ENCODE measurements at places on chromosomes 2 and 18.

DNA sequence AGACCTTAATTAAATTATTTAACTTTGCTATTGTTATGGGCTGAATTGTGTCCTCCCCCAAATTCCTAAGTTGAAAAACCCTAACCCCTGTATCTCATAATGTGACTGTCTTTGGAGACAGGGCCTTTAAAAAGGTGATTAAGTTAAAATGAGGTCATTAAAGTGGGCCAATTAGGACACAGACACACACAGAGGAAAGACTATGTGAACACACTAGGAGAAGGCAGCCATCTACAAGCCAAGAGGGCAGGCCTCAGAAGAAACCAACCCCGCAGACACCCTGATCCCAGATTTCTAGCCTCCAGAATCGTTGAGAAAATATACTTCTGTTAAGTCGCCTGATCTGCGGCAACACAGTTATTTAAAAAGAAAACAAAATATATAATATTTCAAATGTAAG, 6.4 kb downstream of the STK17B start:
- no peak for DNase-seq

GRCh38 chr2:102025016-102025501, 33.3 kb downstream of the IL1R2 start:
- DNase-seq = no peak

GRCh38 chr2:65545837-65546805, 113.7 kb upstream of the SPRED2 start:
- no peak for DNase-seq

GRCh38 chr18:25815659-25816058, 274.8 kb downstream of the SS18 start:
- DNase-seq = no peak

DNA sequence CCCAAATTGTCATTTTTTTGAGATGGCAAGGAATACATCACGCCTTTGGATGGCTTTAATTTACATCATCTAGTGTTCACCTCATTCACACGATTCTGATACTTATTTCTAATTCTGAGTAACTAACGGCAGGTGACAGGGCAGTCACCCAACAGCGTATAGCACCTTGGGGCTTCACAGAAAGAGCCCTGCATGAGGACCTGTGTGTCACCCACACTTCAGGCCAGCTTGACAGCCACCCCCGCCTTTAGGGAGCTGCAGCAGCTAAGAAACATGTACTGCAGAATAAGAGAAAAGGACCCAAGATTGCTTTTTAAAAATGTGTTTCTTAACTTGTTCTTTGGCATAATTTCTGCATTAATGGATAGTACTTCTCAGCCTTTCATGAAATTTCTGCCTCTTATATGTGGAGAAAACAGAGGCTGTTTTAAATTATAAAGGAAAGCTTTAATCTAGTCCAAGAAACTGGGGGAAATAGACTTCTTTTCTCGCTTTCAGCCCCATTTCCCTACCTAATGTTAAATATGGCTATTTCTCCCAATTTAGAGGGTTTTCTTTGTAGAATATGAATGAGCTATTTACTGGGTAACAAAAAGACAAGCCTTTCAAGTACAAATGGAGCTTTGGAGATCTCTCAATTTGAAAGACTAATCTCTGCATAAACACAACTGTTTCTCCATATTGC, 245.1 kb downstream of the LDLRAD4 start:
- DNase-seq = no peak

DNA sequence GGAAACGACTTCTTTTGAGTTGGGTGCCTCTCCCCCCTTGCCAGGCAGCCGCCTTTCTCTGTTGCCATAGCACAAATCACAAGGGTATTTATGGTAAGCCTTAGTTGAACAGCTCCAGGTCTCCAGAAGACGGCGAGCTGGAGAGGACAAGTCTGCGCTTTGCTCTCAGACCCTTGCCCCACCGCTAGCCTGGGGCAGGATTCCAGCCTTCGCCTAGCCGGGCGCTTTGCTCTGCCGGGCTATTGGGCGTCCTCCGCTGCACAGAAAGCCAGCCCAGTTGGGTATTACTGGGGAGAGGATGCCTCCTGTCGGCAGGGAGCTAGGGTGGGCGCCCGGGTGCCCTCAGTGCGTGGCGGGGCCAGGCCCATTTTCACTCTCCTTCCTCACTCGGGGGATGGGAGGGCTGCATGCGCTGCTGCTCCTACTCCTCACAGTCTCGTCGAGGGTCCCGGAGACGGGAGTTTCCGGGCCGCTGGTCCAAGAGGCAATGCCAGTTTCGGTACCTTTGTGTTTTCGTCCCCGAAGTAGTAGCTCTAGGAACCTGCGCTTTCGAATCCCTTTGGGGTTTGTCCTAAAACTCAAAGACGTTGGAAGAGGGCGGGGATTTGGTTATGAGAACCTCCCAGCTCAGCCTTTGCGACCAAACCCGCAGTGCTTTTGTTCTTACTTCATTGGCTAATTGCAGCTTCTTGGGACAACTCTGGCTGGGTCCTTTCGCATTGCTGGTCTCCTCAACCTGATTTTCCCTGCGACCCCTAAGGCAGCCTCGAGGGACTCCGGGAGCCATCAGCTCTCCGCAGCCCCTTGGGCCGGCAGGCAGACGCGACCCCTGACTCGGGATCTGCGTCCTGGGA, 3.6 kb upstream of the DLX2 start:
- no peak for DNase-seq

DNA sequence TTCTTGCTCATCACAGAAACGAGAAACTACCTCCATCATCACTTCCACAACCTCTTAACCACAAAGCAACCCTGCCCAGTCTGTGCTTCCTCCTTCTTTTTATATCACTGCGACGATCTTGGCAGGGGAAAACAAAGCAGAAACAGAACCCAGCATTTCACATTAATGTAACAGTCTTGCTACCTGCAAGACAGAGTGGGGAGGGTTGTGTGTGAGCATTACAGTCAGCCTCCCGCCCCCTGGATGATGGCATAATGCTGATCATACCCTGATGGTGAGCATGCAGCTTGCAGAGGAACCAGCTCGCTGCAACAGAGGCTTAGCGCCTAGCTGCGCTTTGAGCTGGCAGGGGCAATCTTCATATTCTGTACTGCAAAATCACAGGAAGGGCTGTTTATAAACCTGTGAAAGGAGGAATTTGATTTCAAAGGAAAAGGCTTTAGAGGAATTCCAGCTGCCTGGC, 376.1 kb downstream of the IRS1 start:
- no peak for DNase-seq

DNA sequence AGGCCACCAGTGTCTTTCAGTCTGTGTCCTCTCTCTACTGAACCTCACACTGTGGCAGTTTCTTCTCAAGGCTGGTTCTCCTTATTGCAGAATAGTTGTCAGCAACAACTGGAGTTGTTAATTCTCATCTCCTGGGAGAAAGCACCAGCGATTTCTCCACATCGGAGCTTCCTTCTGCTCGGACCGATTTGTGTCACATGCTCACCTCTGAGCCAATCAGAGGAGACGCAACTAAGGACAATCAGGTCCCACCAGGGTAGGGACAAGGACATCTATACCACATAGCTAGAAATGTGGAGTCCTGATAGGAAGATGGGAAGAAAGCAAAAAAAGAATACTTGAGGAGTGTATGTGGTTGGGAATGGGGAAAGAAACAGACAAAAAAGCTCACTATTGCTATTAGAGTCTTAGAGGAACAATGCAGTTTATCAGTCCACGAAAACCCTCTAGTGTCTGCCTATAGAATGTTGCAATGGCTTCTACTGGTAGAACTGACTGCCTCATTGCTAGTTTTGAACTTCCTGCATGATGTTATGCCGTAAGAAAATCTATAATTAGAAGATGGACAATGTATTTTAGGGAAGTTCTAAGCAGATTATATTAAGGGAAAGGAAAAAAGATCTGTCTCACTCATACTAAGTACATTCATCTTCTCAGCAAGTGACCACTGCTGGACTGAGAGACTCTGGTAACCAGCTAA, 169.7 kb downstream of the CDCA7 start:
- no peak for DNase-seq

GRCh38 chr2:74843899-74844298, 10.0 kb downstream of the HK2 start:
- DNase-seq = no peak

DNA sequence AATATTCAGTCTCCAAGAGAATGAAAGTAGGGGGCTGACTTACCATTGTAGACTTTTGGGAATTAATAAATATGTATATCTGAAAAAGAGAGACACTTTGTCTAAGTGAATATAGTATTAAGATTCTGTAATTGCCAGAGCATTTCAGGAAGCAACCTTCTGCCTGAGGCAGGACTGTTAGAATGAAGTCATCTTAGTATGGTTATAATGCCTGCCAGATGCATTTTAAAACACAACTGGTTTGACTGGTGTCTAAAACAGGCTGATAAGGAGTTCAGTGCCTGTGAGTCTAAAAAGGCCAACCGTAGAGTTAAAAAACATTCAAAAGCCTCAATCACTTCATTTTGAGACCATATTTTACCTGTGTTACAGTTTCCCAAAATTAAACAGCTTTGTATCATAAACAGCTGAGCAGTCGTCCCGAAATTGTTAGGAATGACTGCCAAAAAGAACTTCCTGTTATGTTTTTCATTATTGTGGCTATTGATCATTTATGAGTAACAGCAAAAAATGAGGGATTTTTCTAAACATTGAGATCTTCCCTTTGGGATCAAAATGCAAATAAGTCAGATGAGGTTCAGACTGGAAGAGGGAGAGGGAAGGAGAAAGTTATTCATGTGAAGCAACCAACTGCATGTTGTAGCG, 443.9 kb downstream of the PID1 start:
- DNase-seq = no peak

GRCh38 chr2:142975239-142975638, 97.8 kb downstream of the KYNU start:
- DNase-seq = no peak

GRCh38 chr2:188308483-188308882, 16.8 kb downstream of the GULP1 start:
- DNase-seq = no peak

- no peak for DNase-seq
These were observed 425 bp downstream of the ASB3 start for GRCh38 chr2:53786352-53786704.

GRCh38 chr2:174573621-174574081, 24.0 kb downstream of the WIPF1 start:
- DNase-seq = no peak

DNA sequence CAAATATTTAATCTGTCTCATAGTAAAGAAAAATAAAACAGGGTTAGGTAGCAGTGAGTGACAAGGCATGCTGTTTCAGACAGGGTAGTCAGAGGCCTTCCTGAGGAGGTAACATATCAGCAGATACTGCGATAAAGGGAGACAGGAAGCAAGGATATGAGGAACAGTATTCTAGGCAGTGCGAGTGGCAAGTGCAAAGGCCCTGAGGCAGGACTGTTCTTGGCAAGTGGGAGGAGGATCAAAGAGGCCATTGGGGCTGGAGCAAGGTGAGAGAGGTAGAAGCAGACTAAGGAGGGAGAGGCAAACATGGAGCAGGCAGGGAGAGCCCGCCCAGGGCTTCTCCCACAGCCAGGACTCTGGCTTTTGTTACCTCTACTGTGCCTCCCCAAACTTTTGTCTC, 33.6 kb downstream of the GAD1 start:
- no peak for DNase-seq

DNA sequence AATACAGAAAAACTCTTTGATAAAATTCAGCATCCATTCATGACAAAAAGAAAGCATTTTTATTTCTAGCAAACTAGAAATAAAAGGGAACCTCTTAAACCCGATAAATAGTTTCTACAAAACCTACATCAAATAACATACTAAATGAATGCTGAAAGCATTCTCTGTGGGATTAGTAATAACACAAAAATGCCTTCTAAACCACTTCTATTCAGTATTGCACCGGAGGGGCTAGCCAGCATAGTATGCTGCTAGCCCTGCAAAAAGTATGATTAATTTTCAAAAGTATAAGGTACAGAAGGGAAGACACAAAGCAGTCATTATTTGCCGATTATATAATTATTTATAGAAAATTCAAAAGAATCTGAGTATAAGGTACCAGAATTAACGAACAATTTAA, 145.2 kb downstream of the DTNB start:
- no peak for DNase-seq

- DNase-seq = no peak
These were observed 61.5 kb upstream of the CTIF start for GRCh38 chr18:48477348-48477747.

GRCh38 chr2:160363055-160363454, 130.6 kb downstream of the RBMS1 start:
- no peak for DNase-seq

Measured in NCI-H748 treated with DMSO at 0.1 percent for 48 hours (cell line).